ENCODE measurements at places on chromosomes 7 and 10.

- DNase-seq, result no peak
Observed at GRCh38 chr10:78065611-78066010, 31.9 kb downstream of the RPS24 start.

DNA sequence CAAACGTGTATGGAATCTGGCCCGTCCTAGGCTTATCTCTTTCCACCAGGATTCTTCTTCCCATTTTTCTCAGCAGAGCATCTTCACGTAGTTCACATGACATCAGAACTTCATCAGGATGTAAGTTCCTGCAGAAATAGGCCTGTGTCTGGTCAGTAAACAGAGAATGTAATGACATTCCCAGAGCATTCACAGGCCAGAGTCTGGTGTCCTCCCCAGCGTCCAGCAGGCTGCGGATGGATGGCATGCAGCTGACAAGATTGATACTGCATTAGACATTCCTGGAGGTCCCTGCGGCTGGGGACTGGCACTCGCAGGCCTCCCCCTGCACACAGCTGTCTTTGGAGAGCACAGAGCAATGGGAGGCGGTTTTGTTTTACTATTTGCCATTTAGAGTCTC, 28.7 kb downstream of the MGMT start:
- no peak for DNase-seq

GRCh38 chr10:86673216-86673826, 5.0 kb downstream of the LDB3 start:
- no peak for DNase-seq

- DNase-seq, result no peak
Observed at GRCh38 chr7:117072620-117073118, 119.4 kb downstream of the ST7 start.

DNA sequence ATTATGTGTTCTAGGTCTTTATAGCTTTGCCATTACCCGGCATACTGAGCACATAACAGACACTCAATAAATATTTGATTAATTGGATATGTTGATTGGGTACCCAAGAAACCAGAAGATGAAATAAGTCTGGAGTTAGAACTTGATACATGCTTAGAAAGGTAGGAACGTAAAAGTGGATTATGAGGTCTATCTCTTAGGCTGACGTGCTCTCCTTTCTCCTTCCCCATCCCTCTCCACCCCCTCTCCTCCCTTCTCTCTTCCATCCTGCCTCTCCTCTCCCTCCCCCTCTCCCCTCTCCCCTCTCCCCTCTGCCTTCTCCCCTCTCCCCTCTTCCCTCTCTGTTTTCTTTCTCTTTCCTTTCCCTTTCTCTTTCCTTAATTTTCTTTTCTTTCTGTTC, 34.0 kb downstream of the AUTS2 start:
- DNase-seq, result no peak

DNA sequence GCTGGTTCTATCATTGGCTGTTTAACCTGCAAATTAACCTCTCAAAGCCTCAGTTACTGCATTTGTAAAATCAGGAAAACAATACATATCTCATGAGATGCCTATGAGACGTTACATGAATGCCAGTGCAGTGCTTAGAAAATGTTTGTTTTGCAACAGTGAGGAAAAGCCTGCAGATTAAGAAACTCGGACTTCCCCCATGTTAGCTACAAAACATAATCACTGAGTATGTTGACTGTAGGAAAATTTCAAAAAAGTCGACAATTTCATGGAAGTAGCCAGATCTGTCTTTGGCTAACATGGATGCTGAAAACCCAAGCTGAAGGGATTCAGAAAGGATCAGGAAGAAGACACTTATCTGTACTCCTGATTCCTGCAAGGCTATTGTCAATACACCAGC, 121.4 kb downstream of the TRIL start:
- no peak for DNase-seq

GRCh38 chr7:18366394-18366793, 129.2 kb upstream of the HDAC9 start:
- no peak for DNase-seq

DNA sequence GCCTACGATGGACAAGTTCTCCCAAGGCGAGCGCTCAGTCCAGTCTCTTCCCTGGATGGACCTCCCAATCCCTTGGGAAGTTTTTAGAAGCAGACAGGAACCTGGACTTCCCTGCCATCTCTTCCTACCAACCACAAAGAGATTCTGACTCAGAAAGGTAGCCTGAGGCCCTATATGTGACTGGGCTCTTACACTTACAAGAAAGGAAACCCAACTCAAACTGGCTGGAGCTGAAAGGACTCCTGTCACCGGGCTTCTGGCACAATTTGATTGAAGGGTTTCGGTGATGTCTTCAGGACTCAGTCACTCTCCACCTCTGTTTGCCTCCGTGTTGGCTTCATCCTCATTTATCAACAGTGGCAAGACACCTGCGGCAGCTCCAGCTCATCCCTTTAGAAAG, 3.7 kb upstream of the COL13A1 start:
- no peak for DNase-seq

DNA sequence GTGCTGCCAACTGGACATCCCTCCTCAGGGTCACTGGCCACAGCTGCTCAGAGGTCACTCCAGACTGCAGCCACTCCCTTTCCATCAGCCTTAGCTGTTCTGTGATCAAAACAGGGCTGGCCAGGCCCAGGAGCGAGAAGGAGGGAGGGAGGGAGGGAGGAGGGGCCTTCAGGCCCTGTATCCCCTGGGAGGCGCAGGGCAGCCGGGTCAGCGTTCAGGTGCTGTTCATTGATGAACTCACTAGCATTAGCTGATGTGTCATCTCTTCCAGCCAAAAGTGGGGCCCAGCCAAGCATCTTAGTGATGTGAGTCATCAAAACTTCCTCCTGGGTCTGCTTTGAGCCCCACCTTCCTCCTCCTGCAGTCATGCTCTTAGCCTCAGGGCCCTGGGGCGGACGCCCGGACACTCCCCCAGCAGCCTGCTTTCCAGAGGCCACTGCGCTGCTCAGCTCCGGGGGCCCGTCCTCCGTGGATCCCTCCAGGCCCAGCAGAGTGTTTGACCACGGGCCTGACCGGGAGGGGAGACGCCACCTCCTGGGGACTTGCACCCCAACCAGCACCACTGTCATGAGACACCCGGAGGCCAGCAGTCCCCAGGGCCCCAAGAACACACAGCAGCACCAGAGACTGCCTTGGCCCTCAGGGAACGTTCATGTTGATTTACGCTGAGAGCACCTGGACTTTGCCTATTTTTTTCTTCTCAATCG, 149.2 kb downstream of the PRKAG2 start:
- no peak for DNase-seq

GRCh38 chr7:38453826-38454225, 177.3 kb downstream of the AMPH start:
- no peak for DNase-seq

DNA sequence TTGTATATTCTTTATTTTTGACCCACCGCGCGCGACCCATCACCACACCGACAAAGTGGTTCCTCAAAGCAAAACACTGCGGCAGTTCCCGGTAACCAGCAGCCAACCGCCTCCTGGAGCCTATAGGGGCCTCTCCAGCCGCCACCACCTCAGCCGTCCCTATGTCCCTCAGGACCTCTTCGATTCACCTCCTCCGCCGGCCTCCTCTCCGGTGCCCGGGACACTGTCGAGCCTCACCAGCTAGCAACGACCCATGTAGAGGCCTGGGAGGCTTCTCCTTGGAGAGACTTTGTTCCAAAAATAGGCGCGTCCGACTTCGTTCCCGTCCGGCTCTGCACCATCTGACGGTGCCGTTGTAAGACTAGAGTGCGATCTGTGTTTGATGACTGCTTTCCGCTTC, 158.8 kb downstream of the HGF start:
- DNase-seq, result no peak

DNA sequence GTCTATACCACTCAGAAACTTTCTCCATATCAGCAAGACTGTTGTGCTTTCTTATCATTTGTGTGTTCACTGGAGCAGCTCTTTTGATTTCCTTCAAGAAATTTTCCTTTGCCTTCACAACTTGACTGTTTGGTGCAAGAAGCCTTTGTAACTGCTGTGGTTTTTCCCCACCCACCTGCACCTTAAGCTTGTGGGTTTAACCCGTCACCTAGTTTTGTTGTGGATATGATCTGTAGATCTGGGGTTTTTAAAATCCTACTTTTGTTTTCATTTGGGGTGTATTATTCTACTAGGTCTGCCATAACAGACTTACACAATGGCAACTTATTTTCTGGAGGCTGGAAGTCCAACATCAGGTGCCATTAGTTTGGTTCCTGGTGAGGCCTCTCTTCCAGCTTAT, 30.5 kb upstream of the CHST3 start:
- DNase-seq, result no peak

GRCh38 chr10:7340179-7340874, 70.5 kb downstream of the SFMBT2 start:
- DNase-seq, result no peak
